ENCODE measurements at places on chromosomes 4 and X. TPM values are rescaled to one million over a fixed set of nuclear protein-coding genes. Genes with fewer than 3 reads are reported as not detected.

- DNase-seq, result no peak
Measured at GRCh38 chr4:54197926-54198325, 31.2 kb upstream of the PDGFRA start.

DNA sequence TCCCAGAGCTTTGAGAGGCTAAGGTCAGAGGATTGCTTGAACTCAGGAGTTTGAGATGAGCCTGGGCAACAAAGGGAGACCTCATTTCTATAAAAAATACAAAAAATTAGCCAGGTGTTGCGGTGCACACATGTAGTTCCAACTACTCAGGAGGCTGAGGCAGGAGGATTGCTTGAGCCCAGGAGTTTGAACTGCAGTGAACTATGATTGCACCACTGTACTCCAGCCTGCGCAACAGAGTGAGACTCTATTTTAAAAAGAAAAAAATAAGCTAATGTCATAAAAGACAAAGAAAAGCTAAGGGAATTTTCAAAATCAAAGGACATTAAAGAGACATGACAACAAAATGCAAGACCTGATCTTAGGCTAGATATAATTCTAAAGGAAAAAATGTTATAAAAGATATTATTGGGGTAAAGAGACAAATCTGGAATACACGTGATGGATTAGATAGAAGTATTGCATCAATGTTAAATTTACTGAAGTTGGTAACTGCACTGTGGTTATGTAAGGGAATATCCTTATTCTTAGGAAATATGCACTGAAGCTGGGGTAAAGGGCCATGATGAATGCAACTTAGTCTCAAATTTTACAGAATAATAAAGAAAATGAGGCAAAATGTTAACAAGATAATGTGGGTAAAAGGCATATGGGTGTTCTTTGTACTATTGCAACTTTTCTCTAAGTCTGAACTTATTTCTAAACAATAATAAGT is 75.2 kb downstream of the SPRY1 start:
- no peak for DNase-seq

DNA sequence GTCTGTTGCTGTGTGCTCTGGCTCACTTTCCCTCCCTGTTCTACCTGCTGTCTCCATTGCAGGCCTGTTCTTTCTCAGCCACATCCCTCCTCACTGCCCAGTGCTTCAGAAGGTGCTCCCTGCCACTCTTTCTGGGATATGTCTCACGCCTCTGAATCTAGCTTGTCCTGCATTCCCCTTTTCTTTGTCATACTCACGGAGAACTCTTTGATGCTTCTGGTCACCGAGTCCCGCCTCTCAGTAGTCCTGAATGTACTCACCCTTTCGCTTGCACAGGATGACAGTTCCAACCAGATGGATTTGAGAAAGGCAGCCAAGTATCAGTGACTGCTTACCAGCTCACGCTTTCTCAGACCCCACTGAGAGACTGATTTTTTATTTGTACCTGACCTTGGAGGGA is 65.2 kb upstream of the TLR2 start:
- no peak for DNase-seq

GRCh38 chr4:21790438-21791029 is 158.0 kb downstream of the KCNIP4 start:
- peak; percentile 15 for DNase-seq

DNA sequence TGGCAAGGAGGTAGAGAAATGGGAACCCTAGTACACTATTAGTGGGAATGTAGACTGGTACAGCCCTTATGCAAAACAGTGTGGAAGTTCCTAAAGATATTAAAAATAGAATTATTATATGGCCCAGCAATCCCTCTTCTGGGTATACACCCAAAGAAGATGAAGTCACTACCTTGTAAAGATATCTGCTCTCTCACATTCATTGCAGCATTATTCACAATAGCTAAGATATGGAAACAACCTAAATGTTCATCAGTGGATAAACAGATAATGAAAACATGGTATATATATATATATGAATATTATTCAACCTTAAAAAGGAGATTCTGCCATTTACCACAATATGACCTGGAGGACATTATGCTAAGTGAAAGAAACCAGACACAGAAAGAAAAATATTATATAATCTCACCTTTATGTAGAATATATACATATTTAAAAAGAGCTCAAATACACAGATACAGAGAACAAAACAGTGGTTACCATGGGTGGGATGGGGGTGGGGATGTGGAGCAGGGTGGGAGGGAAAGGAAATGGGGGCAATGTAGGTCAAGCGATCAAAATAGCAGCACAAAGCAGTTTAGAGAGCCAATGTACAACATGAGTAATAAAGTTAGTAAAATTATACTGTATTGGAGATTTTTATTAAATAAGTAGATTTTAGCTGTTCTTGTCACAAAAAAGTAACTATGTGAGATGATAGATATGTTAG is 138.6 kb downstream of the SPRY1 start:
- DNase-seq, result no peak

GRCh38 chrX:42803320-42803719 is 25.4 kb upstream of the PPP1R2C start:
- no peak for DNase-seq

DNA sequence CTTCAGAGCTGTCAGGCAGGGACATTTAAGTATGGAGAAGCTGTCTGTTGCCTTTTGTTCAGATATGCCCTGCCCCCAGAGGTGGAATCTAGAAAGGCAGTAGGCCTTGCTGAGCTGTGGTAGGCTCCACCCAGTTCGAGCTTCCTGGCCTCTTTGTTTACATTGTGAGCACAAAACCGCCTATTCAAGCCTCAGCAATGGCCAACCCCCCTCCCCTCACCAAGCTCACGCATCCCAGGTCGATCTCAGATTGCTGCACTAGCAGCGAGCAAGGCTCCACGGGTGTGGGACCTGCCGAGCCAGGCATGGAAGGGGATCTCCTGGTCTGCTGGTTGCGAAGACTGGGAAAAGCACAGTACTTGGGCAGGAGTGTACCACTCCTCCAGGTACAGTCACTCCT is 59.3 kb downstream of the ZNF674 start:
- DNase-seq, result no peak

DNA sequence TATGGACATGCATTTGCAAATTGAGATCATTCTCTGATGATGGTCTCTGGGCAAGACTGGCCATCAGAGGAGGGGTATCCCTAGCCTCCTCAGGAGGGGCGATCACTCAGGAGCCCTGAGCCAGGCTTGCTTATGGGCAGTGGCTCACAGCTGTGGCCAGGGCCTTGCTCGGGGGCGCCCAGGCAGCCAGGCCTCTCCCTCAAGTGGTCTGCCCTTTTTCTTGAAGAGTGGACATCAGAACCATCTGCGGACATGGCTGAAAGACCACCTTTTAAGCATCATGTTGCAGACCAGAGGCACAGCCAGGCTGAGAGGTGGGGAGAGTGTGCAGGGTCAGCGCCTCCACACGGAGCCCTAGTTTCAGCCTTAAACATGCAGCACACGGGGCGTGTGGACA is 106.7 kb upstream of the PSAPL1 start:
- no peak for DNase-seq

DNA sequence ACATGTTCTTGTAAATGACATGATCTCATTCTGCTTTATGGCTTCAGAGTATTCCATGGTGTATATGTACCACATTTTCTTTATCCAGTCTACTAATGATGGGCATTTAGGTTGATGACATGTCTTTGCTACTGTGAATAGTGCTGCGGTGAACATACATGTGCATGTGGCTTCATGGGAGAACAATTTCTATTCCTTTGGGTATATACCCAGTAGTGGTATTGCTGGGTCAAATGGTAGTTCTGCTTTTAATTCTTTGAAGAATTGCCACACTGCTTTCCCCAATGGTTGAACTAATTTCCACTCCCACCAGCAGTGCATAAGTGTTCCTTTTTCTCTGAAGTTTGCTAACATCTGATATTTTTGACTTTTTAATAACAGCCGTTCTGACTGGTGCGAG is 1080.3 kb downstream of the CCSER1 start:
- no peak for DNase-seq

GRCh38 chrX:129792586-129793291 is 13.0 kb downstream of the SASH3 start:
- no peak for DNase-seq

- DNase-seq, result no peak
Measured at GRCh38 chr4:64360664-64361398, 48.4 kb downstream of the TECRL start.

The DDIT4L gene
- polyA plus RNA-seq, result 2.4 TPM

The CABS1 gene
- polyA plus RNA-seq, result 0.22 TPM

The DCHS2 gene
- polyA plus RNA-seq, result 5.7 TPM

The AR gene
- polyA plus RNA-seq, result 2.9 TPM
